ENCODE measurements at places on chromosomes 7 and 10.

- no peak for DNase-seq
These were observed 48.3 kb downstream of the ZNF783 start for GRCh38 chr7:149310113-149310836.

- DNase-seq = no peak
These were observed 72.4 kb upstream of the LRRC4 start for GRCh38 chr7:128103498-128104107.

DNA sequence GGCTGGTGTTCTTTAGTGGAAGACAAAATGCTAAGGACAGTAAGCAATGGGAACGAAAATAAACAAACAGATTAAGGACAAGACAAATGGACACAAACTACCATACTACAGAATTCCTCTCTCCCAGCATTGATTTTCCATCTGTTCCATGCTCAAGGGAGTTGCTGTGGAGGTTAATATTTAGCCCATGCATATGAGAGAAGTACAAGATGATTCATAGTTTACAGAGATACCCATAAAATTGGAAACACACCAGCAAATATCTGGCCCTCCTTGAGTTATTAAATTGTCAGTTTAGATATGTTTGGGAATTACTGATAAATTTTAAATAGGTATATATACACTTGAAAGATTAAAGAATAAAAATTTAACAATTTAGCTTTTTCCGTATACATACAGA is 69.8 kb downstream of the GLI3 start:
- no peak for DNase-seq

DNA sequence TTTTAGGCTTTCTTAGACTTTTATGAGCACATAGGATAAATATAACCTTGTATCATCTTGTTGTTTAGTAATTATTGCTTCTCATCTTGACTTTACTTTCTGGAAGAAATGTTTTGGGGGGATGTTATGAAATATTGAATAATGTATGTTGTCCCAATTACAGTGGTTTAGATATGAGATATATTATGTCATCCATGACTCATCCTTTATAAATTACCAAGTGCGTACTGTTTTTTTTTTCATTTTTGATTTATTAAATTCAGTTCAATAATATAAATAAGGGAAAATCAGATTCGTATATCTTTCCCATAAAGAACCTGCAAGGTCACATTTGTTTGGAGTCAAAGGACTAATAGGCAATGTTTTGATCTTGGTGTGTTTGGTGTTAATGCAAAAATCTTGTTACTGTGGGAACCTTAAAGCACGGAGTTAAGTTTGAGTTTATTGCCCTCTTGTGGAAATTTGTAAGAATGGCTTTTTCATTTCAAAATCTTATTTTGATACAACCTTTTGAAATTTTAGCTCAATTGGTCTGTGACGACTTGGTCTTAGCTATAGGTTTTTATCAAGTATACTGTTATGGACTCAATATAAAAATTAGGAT is 108.6 kb downstream of the SRI start:
- no peak for DNase-seq

GRCh38 chr10:2933071-2933470 is 134.3 kb upstream of the PFKP start:
- no peak for DNase-seq

- no peak for DNase-seq
These were observed 138.4 kb upstream of the MDFIC start for GRCh38 chr7:114783508-114783907.

- DNase-seq = no peak
These were observed 1.2 kb upstream of the LZTS2 start for GRCh38 chr10:100998183-100998990.

GRCh38 chr10:82924711-82925110 is 1049.7 kb downstream of the NRG3 start:
- DNase-seq = no peak

GRCh38 chr10:28305553-28305952 is 2.7 kb upstream of the MPP7 start:
- no peak for DNase-seq

GRCh38 chr7:31761646-31762045 is 74.6 kb downstream of the PPP1R17 start:
- no peak for DNase-seq

- DNase-seq = no peak
These were observed at the start of gene STEAP4 for GRCh38 chr7:88306590-88307048. STEAP4 (minus strand) TSS chr7:88306894; CDS start chr7:88284269, 22,625 bp downstream.

GRCh38 chr7:137992550-137993394 is 9.1 kb downstream of the CREB3L2 start:
- no peak for DNase-seq

DNA sequence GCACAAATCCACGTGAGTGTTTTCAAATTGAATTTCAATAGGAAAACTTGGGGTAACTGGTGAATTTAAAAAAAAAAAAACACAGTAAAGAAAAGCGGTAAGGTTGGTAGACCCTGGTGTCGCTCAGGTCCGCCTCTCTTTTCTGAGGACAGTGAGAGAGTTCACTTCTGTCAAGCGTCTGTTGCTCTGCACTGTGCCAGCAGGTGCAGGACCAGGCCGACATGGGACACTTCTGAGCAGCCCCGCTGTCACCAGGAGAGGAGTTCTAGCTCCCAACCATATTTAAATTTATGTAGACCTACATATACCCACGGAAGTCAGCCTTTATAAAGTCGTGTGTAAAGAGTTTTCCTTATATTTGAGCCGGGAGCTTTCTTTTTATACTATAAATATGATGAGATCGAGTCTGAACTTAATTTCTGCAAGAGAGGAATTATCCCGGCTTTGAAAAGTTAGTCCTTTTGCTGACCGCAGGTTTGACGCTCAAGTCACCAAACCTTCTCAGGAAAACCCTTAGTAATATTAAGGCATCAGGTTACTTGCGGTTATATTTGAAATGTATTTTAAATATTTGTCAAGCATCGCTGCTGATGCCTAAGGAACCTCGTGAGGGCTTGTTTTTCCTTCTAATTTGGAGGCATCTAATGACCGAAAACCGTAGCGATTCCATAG is 531 bp downstream of the IKZF1 start:
- no peak for DNase-seq
